MV-4-11 (cell line): ENCODE measurements at places on chromosomes 1 and 21.

- DNase-seq: no peak
These were observed 90.5 kb downstream of the SELENOF start for GRCh38 chr1:86823386-86823785.

DNA sequence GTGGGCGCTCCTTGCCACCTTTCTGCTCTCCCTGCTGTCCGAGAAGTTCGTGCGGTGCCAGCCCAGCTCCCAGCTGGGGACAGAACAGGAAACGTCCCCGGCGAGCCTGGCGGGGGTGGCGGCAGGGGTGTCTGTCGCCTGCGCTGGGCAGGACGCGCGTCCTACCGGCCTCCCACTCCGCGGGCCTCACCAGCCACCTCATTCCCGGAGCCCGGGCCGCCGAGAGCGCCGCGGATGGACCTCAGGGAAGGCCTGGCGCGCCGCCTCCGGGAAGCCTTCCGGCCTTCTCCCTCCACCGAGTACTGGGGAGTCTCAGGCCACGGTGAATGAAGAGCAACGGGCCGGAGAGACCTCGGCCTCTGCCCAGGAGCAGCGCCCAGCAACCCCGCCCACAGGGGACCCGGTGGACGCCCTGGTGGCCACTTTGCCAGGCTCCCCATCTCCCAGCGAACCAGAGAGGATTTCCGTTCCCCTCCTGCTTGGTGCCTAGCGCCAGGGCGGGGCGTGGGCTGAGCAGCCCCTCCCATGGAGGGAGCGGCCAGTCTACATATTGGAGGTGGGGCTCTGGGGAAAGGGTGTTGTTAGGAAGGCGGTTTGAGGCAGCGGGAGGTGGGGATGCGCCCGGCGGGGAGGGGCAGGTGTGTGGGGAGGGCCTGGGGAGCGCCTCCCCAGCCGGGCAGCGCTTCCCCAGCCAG lies 9.5 kb upstream of the TNFRSF14 start:
- DNase-seq: peak; percentile 84

GRCh38 chr1:29096231-29096886 lies 27.3 kb downstream of the TMEM200B start:
- DNase-seq: no peak

DNA sequence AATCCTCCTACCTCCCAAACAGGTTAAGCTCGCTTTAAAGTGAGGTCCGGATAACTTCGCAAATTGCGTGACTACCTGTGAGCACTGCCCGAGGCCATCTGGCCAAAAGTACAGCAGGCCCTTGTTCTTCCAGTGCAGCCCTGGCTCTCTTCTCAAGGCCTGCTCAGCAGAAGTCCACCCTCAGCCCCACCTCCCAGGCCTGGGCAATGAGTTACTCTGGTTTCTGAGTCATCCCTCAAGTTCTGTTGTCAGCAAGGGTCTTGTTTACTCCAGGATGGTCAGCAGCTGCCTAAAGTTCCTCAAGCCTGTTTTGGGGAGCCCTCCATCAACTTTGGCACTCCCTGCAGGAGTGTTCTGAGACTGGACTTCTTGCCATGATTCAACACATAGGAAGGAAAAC lies 101.7 kb downstream of the BCAR3 start:
- no peak for DNase-seq

DNA sequence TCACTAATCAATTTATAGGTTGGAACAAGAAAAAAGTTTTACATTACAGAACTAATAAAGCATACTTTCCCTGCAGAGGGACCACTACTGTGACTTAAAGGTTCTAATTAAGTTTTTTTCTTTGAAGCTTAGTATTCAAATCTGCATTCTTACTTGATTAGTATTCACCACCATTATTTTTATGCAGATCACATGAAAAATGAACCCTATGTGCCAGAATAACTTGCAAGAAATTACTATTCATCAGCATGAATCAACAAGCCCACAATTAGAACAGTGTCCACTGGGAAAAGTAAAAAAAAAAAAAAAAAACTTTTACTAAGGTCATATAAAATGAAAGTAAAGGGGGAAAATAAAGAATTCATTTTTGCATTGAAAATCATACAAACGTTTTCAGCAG lies 90.8 kb downstream of the SMYD3 start:
- no peak for DNase-seq

- DNase-seq: peak; percentile 16
These were observed 15.6 kb downstream of the LRRC8D start for GRCh38 chr1:89836252-89837035.

DNA sequence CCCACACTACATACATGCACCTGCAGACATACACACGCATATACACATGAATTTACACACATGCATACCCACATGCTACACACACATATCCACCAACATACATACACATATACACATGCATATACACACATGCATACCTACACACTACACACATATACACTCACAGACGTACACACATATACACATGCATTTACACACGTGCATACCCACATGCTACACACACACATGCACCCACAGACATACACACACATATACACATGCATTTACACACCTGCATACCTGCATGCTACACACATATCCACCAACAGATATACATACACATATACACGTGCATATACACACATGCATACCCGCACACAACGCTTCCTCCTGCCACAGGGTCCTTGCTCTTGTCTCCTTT lies 61.2 kb upstream of the SLC25A33 start:
- no peak for DNase-seq
